ENCODE measurements at places on chromosomes 4 and X.

DNA sequence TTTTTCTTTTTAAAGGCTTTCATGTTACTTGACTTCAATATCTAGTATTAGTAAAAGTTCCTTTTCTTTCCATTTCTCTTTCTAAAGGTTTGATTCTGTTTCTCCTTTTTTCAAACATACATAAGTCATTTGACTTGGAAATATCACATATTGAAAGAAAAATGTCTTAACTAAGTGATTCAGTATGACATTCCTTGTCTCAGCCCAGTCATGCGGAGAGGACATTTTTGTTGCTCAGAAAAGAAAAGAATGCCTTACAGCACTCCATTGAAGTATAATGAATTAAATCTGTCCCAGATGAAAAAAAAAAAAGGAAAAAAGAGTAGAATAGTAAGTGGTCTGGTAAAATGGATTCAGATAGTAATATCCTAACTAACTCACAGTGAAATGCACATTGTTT, 466.1 kb downstream of the ADGRL3 start:
- DNase-seq: no peak

DNA sequence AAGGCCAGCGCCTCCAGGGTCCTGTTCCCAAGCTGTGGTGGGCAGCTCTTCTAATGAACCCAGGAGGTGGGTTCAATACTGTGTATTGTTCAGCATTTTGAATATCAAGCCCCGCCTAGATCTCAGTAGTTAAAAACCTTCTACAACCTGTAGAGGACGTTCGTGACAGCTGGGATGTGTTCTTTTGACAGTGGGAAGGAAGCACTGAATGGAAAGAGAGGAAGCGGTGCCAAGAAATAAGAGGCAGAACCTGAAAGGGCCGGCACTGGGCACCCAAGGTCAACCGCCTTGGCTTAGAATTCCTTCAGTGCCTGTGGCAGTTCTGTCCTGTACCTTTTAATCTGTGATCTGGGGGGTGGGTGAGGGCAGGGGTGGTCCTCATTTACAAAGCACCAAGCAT, 73.1 kb downstream of the CC2D2A start:
- DNase-seq: no peak

DNA sequence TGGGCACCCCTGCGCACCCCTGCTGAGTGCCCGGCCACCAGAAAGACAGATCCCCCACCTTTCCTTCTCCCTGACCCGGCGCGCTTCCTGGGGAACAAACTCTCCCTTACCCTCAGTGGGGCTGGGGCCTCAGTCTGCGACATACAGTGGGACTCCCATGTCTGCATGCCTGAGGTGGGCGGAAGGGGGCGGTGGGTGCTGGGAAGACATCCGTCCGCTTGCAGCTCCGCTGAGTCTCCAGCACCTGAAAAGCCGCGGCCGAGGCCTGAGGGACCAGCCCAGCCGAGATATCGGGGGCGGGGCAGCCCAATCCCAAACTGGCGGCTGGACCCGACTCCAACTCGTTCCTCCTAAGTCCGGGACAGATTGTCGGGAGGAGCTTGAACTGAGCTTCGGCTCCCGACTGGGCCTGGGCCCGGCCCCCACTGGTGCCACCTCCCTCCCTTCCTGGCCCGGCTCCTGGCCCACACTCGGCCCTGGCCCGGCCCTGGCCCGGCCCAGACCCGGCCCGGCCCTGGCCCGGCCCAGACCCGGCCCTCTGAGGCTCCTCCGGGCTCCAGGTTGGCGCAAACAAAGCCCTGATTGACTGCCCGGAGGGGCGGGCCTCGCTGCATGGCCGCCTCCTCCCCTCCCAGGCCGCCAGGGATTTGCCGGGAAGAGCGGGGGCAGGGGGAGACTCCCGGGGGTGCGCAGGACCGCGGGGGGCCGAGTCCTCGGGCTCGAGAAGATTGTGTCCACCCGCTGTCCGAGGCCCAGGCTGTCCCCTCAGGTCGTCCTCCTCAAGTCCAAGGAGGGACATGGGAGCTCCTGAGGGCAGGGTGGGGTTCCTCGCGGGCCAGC, 877 bp upstream of the SLC16A2 start:
- DNase-seq: peak; percentile 64

GRCh38 chr4:2247128-2248043, 5.5 kb upstream of the HAUS3 start:
- peak; percentile 15 for DNase-seq

- DNase-seq: no peak
Observed at GRCh38 chrX:9072281-9072680, 38.4 kb upstream of the FAM9B start.

DNA sequence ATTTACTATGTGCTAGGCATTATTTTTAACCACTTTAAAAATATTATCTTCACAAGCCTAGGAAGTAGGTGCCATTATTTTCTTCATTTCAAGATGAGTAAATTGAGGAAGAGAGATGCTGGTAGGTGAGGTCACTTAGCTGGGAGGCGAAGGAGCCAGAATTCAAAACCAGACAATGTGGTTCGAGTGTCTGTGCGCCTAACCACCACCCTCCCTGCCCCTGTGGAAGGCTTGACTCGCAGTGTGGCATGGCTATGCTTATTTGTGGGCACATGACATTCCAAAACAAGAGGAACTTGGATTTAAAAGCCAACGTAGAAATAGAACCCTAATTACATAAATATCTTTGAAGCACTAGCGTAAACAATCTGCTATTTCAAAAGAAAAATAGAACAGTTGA, 226.6 kb upstream of the PITX2 start:
- no peak for DNase-seq

DNA sequence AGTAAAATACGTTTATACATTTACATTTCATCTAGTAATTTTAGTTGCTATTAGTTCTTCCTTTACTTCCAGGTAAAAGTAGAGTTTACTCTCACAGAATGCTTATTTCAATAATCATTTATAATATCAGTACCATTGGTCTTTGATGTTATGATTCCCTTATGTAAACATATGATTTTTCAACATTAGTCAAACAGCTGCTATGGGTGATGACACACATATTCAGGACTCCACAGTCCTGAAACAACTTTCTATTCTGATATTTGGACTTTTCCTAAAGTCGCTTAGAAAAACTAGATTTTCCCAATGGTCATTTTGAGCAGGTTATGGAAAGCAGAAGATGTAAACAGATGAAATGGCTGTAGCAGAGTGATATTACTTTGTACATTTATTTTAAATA, 369.8 kb downstream of the UNC5C start:
- DNase-seq: no peak

- DNase-seq: no peak
Observed at GRCh38 chr4:187993827-187994226, 1.7 kb upstream of the ZFP42 start.

DNA sequence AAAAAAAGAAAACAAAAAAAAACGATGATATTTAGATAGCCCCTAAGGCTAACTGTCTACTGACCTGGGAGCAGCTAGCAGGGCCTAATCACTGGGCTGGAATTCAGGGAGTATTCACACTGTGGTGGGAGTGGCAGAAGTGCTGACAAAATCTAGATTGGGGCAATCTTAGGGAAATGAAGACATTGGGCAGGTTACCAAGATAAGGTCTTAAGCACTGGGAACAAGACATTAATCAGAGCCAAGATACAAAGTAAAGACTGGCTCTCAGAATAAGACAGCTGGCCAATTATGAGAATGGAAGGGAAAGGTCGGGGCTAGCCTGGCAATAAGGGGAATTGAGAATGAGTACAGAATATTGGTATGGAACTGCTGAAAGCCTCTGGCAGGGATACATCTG, 100.2 kb upstream of the GRIA3 start:
- DNase-seq: no peak

DNA sequence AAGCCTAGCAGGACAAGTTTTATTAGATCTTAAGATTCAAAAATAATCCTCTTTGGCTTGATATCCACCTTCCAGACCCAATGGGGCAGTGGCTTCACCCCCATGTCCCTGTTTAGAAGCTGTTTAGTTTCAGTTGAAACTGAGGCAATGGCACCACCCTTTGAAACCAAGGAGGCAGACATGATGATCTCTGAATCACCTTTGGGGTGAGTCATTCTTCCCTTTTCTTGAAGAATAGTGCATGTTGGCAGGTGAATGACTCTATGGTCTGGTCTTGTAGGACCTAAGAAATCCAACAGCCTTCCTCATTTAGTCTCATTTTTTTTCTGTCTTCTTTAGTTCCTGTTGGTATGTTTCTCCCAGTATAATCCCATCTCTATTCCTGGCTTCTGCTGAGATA, 29.5 kb upstream of the BMP15 start:
- DNase-seq: no peak

GRCh38 chr4:112448306-112449132, 67.5 kb downstream of the NEUROG2 start:
- DNase-seq: no peak

DNA sequence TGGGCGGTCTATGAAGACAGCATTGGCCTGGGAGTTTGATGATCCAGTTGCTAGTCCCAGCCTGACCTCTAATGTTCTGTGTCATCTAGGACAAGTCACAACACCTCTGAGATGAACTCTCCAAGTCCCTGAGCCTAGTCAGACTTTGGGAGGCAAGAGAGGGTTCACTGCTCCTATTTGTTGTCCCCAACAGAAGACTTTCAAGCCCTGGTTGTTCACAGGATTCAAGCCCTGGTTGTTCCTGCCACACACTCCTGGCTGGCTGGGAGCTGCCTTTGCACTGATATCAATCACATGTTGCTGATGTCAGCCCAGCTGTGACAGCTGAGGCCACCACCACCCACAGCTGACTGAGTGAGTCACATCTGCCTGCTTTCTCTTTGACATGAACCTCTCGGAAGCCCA, 253.2 kb upstream of the RASGEF1B start:
- DNase-seq: no peak

DNA sequence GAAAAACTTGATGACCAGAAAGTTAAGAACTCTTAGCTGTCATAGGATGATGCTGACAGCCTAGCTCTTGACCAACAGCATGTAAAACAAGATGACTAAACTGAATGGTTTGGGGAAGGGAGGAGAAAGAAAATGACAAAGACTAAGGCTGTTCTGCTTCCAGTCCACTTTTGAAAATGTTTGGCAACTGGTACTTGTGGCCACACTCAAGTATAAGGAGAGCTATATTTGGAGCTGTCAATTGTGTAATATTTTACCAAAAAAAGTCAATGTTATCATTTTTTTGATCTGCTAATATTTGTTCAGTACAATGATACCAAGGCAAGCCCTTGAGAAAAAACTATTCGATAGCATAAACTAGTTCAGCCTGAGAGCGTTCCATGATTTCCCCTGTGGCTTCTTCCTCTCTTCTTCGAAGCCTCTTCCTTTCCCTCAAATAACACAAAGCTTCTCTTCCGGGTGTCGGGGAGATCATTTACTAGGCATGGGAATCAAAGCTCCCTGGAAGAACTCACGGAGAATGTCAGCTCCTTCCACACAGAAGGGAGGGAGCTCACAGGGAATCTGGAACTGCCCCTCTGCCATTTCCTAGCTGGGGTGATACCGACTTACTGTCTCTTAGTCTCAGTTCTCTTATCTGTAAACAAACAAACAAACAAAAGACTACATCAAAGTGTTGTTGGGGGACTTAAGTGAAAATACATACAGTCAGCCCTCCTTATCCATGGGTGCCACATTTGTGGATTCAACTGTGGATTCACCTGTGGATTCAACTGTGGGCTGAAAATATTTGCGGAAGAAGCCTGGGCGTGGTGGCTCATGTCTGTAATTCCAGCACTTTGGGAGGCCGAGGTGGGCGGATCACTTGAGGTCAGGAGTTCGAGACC, 82.6 kb downstream of the SCD5 start:
- DNase-seq: no peak

- no peak for DNase-seq
Observed at GRCh38 chr4:158015241-158015640, 157.6 kb downstream of the GASK1B start.

GRCh38 chrX:109934935-109935334, 68.0 kb upstream of the TMEM164 start:
- no peak for DNase-seq

GRCh38 chr4:84164201-84164600, 334.9 kb downstream of the NKX6-1 start:
- no peak for DNase-seq

GRCh38 chr4:98204236-98204553, 57.0 kb upstream of the RAP1GDS1 start:
- no peak for DNase-seq

- peak; percentile 1 for DNase-seq
Observed at GRCh38 chr4:92387459-92388069, 83.8 kb downstream of the GRID2 start.

- no peak for DNase-seq
Observed at GRCh38 chr4:60885011-60885410, 315.1 kb upstream of the ADGRL3 start.

DNA sequence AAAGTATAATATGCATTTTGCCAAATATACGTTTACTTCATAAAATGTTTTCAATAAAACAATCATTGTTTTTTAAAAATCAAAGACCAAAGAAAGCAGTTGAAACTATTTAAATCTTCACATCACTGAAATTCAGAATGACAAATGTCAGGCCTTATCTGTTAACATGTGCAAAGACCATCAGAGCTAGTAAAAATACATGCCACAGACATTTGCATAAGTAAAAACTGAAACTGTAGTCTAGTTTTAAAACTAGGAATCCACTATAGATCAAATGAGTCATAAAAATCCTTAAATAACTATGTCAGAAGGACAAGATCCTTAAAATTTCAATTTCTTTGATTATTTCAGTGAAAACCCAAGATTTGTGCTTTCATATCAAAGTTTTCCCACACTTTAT, 24.8 kb downstream of the KLHL15 start:
- no peak for DNase-seq

DNA sequence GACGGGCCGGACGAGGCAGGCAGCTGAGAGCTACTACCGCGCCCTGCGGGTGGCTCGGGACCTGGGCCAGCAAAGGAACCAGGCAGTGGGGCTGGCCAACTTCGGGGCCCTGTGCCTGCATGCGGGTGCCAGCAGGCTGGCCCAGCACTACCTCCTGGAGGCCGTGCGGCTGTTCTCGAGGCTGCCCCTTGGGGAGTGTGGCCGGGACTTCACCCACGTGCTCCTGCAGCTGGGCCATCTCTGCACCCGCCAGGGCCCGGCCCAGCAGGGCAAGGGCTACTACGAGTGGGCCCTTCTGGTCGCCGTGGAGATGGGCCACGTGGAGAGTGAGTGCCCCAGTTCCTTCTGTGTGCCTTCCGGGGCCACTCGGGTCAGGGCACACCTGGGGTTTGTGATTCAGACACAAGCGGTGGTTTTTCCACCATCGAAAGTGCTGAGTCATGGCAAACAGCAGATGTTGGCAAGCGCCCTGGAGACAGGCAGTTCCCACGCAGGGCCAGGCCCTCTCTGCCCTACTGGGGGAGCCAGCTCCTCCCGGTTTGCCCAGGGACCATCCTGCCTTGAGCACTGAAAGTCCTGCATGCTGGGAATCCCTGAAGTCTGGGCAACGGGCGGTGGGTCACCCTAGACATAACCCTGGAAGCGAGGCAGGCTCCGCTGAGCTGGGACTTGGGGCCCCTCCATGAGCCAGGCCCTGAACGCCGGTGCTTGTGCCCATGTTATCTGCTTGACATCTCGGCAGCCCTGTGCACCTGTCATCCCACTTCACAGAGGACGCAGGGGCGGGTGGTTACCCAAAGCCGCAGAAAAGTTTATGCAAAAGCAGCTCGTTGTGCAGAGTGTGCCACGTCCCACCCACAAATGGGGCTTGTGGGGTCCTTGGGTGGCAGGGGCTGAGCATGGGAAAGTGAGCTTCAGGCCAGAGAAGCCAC, 29.5 kb downstream of the SH3TC1 start:
- DNase-seq: peak; percentile 58

GRCh38 chr4:153065276-153065675, 129.2 kb downstream of the FHDC1 start:
- no peak for DNase-seq
